ENCODE measurements at places on chromosomes 4 and X.
A peak's percentile ranks its signal among the peaks of the same experiment; 100 is the strongest.

DNA sequence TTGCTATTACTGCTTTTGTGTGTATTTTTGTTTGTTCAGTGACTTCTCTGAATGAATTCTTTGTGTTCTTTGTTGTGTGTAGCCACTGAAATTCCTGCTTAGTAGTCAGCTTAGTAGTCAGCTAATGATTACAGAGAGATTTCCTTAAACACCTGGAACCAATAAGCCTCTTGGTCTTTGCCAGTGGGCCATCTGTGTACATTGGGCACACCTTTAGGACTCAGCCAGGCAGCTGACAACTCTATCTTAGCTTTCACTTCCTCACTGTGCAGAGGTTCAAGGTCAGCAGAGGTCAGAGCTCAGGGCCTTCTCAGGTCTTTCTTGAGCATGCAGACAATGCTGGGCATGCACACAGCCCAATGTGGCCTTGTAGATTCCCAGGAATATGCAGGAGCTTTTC lies 59.3 kb downstream of the RWDD4 start:
- DNase-seq: no peak

DNA sequence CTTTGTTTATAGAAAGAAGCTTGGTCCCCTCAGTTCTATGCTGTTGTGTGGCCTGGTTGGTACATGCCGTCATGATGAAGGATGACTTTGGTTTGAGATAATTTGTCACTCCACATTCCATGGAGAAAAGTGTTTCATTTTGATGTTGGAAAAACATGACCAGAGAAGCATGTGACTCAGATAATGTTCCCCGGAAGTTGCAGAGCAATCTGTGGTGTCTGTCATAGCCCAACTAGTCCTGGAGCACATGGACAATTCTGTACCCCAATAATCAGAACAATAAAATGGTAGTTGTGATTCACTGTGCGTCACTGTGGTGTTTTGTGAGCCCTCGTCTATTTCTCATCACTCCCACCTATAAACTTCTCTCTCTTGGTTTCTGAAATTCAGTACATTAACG lies 85.1 kb downstream of the PDK3 start:
- no peak for DNase-seq

- no peak for DNase-seq
Measured at GRCh38 chr4:165609653-165610052, 230.8 kb downstream of the CPE start.

DNA sequence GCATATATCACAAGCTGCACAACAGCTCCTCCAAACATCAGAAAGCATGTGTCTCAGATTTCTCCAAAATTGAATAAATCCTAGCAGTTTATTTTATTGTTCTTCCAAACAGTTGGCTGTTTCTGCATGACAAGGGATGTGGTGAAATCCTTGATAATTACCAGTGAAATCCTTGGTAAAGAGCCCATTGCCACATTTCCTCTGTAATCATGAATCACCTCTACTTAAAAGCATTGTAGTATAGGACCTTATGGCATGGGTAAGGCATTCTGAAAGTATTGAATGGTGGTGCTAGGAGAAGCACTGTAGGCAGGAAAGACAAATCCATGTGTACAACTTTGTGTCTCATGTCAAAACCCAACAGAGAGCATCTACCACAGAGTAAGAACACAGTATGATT lies 135.8 kb upstream of the NDST3 start:
- DNase-seq: peak; percentile 76

- peak; percentile 26 for DNase-seq
Measured at GRCh38 chrX:68498508-68499379, at the start of gene YIPF6. TSS of gene YIPF6 (plus strand) at chrX:68499051. CDS start at chrX:68499067, 16 bp downstream.

GRCh38 chrX:37746218-37746941 lies 33.5 kb upstream of the CYBB start:
- peak; percentile 90 for DNase-seq

GRCh38 chr4:5750052-5750945 lies 39.3 kb downstream of the EVC start:
- no peak for DNase-seq

- DNase-seq: no peak
Measured at GRCh38 chr4:111031596-111031995, 408.7 kb upstream of the PITX2 start.

- no peak for DNase-seq
Measured at GRCh38 chr4:39631700-39632079, 7.0 kb downstream of the SMIM14 start.

DNA sequence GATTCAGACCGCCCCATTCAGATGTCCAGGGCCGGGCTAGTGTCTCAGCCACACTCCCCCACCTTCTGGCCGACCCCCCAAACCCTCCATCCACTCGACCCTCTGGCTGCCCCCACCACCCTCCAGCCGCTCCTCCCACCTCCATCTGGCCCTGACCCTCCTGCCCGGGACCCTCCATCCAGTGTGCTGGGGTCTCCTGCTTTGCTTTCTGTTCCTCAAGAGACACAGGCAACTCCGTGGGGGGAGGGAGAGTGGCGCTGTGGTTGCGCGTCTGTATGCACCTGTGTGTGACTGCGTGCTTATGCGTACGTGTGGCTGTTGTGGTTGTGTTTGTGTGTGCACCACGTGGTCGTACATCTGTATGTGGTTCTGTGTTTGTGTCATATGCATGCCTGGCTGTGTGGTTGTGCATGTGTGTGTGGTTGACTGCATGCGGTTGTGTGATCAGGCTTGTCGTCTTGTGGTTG lies 33.3 kb downstream of the CPLX1 start:
- DNase-seq: no peak

DNA sequence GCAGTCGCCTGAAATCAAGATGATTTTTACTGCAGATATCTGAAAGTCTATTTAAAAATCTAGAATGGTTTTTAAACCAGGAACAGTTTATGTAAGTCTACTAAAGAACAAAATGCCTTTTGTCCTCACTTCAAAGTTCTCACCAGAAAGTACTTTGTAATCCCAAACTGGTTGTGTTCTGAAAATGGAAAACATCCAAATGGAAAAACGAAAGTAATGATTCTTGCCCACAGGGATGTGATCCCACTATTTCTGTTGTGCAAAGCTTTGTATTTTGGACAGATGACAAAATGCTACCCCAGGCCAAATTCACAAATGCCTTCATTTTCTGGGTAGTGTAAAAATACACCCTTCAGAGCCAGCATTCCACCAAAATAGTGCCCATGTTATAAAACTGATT lies 265.5 kb upstream of the FTHL17 start:
- no peak for DNase-seq

GRCh38 chrX:122546269-122546668 lies 637.8 kb upstream of the GRIA3 start:
- no peak for DNase-seq

DNA sequence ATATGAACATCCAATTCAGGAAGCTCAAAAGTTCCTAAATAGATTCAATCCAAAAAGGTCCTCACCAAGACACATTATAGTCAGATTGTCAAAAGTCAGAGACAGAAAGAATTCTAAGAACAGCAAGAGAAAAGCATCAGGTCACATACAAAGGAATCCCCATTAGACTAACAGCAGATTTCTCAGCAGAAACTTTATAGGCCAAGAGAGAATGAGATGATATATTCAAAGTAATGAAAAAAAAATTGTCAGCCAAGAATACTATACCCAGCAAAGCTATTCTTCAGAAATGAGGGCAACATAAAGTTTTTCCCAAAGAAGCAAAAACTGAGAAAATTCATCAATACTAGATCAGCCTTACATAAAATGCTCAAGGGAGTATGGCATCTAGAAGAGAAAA lies 106.6 kb upstream of the SH3RF1 start:
- no peak for DNase-seq

- peak; percentile 6 for DNase-seq
Measured at GRCh38 chrX:140057001-140057411, 91.7 kb upstream of the CXorf66 start.

DNA sequence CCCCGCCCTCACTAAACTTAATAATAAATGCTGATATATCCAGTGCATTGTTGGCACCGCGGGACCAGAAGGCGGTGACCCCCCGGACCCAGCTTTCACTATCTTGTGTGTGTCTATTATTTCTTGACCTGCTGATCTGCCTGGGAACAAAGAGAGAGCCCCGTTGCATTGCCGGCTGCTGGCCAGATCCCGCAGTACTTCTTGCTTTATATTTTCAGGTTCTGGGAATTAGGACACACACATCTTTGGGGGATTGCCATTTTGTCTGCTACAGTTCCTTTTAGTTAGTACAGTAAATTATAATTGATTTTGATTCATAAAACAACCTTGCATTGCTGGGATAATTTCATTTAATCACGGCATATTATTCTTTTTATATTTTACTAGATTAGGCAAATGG lies 2.2 kb upstream of the RTL8B start:
- no peak for DNase-seq

GRCh38 chr4:76090241-76090691 lies 15.8 kb downstream of the ART3 start:
- peak; percentile 96 for DNase-seq

DNA sequence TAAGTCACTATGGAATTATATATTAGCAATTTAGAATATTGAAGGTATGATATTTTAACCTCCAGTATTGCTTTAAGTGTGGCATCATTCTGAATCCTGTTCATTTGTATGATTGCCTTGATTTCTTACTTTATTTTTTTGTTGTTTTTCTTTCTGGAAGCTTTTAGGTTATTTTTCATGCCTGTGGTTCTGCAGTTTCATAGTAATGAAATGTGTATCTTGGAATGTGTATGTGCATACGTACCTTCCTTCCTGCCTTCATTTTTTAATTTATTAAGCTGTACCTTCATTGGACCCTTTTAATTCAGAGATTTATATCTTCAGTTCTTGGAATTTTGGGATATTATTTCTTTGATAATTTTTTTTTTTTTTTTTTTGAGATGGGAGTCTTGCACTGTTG lies 22.1 kb downstream of the CPEB2 start:
- no peak for DNase-seq

DNA sequence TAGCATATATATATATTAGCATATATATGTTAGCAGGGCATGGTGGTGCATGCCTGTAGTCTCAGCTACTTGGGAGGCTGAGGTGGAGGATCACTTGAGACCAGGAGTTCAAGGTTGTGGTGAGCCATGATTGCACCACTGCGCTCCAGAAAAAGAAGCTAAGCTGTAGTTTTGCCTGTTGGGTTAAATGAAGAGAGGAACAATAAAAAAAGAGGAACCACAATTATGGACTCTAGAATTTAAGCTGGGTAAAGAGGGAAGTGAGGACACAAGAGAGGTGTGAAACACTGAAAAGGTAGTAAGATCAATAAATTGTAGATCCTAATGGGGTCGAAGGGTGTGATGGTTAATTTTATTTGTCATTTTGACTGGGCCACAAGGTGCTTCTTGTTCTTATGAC lies 40.5 kb upstream of the HSD17B10 start:
- peak; percentile 77 for DNase-seq

DNA sequence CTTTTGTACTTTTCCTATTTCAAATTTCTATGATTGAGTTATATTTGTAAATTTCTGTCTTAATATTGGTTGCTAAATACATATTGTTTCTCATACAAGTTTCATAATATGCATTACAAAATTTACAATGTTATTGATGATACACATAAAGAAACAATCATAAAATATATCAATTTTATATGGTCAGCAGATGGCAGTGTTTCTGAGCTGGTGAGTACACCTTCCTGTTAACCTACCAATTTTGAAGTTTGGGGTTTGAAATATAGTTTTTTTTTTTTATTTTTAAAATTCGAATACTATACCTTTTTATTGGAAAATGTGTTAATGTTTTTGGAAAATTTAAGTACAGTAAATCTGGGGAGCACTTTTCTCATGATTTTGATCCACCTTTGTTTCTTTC lies 1953.1 kb upstream of the ADGRL3 start:
- DNase-seq: no peak

- no peak for DNase-seq
Measured at GRCh38 chr4:81460191-81460701, 11.5 kb downstream of the RASGEF1B start.

DNA sequence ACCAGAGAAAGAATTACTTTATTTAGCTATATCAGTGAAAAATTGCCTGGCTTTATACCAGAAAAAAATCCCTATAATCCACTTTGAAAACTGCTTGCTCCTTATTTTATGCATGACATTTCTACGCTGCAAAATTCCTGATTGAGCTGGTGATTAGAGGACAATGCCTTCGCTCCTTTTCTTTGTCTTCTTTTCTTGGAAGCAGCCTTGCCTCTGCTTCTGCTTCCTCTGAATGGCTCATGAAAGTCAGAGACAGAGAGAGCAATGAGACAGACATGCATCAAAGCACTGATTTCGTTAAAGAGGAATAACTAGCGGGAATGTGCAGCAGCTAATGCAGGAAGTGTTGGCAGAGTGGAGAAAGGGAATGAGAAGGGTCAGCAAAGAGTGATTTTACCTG lies 294.3 kb upstream of the IGFBP7 start:
- no peak for DNase-seq

DNA sequence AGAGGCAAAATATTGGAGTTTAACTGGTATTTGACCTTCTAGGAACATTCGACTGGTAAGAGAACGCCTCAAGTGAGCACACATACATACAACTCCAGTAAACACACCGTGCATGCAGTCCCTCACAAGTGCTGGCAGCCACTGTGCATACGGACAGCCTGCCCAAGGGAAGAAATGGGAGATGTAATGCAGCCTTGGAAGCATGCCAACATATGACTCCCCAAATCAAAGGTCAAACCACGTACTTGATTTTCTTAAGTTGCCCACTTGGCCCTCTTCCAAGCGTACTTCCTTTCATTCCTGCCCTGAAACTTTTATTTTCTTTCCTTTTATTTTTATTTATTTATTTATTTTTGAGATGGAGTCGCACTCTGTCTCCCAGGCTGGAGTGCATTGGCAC lies 206.6 kb downstream of the SPRY1 start:
- DNase-seq: no peak

GRCh38 chr4:168859888-168860694 lies 150.0 kb downstream of the CBR4 start:
- no peak for DNase-seq

DNA sequence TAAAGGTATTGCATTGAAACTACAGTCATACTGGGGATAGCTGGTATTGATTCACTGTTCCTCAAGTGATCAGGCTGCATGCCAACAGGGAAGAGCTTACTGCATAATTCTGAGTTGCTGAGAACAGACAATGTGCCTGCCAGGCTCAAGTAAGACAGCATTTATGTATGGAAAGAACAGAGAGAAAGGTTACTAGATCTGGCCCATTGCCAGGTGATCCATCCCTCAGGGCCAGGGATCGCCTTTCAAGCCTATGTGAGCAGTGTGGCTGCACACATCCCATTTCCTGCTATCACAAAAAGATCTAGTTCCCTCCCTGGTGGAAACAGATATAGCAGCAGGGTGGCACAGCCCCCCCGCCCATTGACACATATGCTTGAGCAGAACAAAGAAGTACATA lies 254.0 kb downstream of the TMA16 start:
- DNase-seq: no peak

DNA sequence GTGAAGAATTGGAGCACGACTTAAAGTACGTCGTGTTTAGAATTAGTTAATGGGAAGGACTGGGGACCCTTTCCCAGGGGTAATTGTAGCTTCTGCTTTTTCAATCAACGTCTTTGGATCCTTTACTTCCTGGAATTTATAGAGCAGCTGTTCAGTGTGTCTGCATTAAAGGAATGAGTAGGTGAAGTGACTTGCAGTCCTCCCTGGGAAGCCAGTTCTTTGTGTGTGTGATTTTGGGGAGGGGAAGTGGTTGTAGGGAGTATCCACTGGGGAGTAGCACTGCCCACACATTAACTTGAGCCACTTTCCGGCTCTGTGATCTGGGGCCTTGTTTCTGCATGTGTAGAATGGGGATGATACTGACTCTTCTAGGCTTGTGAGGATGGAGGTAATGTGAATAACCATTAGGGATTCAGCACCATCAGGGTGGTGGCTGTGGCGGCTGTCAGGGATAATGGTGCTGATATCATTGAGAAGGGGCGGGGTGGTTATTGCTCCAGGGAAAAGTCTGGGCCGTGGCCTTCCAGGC lies 54.7 kb downstream of the TMEM131L start:
- no peak for DNase-seq
